Activated CD4-positive, CD25-positive, alpha-beta regulatory T cell treated with anti-CD3 and anti-CD28 coated beads, Interleukin-2, amount 50 U/mL, for 72 hours (primary cell): ENCODE measurements at places on chromosomes 7 and 10.

GRCh38 chr7:132065193-132065988 lies 509.0 kb upstream of the PODXL start:
- no peak for DNase-seq

- no peak for DNase-seq
These were observed 79.1 kb downstream of the NEURL1 start for GRCh38 chr10:103572347-103573204.

GRCh38 chr10:93379731-93380575 lies 102.2 kb downstream of the MYOF start:
- DNase-seq = no peak

DNA sequence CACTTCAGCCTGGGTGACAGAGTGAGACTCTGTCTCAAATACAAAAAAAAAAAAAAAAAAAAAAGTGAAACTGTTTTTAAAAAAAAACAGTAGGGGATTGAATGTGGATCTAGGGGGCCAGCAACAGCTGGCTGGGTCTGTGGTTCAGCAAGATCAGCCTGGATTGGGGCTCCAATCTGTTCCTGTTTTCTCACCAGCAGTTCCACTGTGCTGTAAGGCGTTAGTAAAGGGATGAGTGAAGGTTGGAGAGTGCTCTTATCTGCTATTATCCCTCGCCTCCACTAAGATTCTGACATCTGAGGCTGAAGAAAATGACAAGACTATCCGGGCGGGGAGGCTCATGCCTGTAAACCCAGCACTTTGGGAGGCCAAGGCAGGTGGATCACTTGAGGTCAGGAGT lies 41.6 kb upstream of the GTF2IRD1 start:
- DNase-seq = no peak

- DNase-seq = no peak
These were observed 34.1 kb upstream of the TSPAN33 start for GRCh38 chr7:129110258-129110981.

GRCh38 chr7:13989126-13989948 lies at the start of gene ETV1:
Gene ETV1, minus strand, starts transcription at chr7:13989666. Its CDS starts 614 bp downstream, at chr7:13989052.
- no peak for DNase-seq

DNA sequence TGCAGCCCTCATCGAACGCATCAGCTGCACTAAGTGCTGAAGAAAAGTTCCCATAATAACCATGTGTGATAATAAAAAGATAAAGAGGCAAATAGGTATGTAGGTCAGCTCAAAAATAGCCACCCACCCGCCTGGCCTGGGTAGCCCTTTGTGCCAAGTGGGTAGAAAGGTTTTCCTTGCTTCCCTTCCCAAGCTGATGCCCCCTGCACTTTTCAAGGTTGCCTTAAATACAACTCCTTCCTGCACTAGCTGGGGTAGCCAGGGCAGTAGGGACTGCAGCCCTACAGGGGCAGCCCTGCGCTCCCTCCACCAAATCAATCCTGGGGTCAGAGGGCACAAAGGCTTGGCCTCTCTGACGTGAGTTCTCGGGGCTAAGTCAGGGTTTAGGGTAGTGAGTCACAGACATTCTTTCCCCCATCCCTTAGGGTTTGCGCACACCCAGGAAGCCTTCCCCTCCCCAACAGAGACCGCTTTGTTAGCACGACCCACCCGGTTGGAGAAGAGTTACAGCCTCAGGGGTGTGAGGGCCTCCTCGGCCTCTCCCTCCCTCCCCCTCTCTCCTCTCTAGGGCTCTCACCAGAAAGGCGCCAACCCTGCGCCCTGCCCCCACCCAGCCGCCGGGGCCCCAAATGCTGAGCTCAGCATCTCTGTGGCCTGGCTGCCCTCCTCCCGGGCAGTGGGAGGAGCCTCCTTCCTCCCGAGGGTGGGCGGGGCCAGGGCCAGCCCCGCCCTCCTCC lies 13.3 kb upstream of the DDIT4 start:
- DNase-seq = no peak

GRCh38 chr7:114989531-114989930 lies 67.6 kb downstream of the MDFIC start:
- DNase-seq = no peak

DNA sequence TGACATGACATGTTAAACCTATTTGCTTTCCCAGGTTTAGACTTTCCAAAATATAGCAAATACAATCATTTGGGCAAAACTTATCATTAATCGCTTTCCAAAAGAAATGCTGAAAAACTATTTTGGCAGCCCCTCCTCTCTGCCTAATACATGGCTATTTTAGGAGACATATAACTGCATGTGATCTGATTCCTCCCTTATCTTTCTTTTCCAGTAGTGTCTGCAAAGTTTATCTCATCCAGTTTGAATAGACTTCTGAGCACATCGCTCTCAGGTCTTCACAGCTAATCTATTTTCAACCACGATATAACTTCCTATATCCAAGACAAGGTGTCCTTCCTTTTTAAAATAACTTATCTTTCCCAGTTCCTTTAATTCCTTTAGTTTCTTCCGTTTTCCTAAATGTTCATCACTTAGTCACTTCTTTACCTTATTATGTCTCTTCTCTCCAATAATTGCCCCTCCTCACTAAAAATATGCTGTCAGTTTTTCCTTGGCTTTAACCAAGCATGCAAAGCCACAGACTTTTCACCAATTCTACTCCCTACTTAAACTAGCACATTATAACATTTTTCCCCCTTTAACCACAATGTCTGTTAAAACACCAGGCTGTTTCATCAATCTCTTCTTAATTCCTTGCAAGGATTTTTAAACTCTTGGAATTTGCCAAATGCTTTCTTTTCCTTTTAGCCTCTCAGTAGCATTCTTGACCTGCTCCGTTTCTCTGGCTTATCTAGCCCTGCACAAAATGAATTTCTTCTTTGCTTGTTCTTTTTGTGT lies 24.4 kb downstream of the GNG11 start:
- no peak for DNase-seq

- no peak for DNase-seq
These were observed 1.6 kb downstream of the AIFM2 start for GRCh38 chr10:70130878-70131559.

- DNase-seq = no peak
These were observed 64.8 kb upstream of the AHR start for GRCh38 chr7:17233603-17234002.

GRCh38 chr10:51343391-51343790 lies 269.1 kb downstream of the PRKG1 start:
- DNase-seq = no peak

- no peak for DNase-seq
These were observed 10.4 kb downstream of the ELN start for GRCh38 chr7:74038194-74038961.

GRCh38 chr10:20993830-20994527 lies 96.9 kb upstream of the NEBL start:
- no peak for DNase-seq

GRCh38 chr7:22156205-22156604 lies 200.7 kb downstream of the RAPGEF5 start:
- DNase-seq = no peak

DNA sequence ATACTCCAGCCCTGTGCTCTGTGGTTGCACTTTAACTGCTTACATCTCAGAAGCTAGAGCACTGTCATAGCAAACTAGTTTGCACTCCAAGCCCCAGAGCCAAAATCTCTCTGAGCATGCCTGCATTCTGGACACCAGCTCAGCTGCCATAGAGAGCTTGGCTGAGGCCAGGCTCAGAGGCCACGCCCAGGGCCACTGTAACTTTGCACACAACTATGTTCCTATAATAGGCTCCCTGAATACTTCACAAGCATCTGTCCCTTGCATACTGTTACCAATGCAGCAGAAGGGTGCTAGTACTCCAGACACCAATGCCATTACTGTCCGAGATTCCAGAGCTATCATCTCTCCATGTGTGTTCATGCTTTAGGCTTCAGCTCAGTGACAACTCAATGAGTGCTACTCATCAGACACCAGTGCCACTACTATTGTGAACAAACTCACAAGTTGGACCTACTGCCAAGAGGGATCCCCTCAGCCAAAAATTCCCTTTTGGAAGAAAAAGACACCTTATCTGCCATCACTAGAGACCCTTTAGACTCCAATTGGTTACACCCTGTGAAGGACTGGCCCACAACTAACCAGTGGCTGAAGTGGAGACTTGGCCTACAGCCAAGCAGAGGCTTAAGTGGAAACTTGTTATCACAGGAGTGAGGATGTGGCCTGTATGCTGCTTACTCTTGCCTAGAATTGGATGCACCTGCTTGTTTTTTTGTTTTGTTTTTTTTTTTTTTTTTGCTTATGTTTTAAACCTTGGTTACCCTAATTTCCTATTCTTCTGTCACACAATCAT lies 211.6 kb upstream of the MAGI2 start:
- no peak for DNase-seq

DNA sequence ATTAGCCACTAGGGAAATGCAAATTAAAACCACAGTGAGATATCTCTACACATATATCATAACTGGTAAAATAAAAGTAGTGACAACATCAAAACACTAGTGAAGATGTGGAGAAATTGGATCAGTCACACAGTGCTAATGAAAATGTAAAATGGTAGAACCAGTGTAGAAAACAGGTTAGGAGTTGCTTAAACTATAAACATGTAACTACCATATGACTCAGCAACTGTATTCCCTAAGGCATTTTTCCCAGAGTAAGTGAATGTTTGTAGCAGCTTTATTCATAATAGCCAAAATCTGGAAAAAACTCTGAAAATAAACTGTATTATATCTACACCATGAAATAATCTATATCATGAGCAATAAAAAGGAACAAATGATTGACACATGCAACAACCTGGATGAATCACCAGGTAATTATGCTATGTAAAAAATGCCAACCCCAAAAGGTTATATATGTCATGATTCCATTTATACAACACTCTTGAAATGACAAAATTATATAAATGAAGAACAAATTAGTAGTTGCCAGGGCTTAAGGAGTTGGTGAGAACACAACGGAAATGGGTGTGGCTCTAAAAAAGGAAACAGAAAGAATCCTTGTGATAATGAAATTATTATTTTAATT lies 22.8 kb downstream of the SLC25A40 start:
- no peak for DNase-seq

GRCh38 chr10:126080879-126081411 lies 184.6 kb downstream of the FANK1 start:
- DNase-seq = no peak

- DNase-seq = no peak
These were observed 9.4 kb downstream of the GPR22 start for GRCh38 chr7:107479303-107479702.

GRCh38 chr7:4789194-4790077 lies 14.0 kb downstream of the AP5Z1 start:
- no peak for DNase-seq

DNA sequence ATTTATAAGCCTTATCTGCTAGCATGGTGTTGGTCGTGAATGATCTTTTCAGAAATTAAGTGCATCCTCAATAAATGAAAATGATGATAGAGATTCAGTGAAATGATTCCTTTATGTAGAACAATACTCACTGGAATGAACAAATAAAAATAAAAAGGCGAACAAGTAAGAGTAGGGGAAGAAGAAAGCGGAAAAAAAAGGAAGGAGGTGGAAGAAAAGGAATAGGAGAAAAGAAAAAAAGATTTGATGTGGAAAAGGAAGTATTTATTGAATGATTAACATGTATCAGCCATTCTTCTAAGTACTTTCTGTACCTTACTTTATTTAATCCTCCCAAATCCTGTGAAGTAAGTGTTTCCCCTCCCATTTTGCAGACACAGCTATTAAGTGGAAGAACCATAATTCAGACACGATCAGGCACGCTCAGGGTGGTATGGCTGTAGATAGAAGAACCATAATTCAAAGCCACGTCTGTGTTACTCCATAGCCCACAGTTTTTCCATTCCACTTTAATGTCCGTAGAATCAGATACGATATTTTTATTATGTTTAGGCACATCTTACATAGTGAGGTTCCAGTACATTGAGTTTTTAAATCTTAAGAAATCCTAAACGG lies 156.2 kb upstream of the LAMB4 start:
- DNase-seq = no peak

DNA sequence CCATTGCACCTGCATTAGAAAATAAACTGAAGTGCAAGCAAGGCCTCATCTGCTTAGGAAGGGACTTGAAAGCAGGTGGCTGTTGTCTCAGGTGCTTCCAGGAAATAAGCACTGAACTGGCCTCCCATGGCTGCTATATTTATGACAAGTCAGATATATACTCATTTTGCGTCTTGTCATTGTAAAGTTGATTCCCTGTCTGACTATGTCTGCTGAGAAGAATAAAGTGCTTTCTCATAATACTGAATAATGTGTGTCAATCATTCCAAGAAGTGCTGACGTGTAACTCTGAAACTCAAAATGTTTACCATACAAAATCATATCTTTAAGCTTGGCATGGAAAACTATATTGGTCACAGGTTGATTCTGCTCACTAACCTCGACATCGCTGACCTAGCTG lies 44.9 kb upstream of the SVOPL start:
- no peak for DNase-seq
